ENCODE measurements at places on chromosomes 13 and 19.

DNA sequence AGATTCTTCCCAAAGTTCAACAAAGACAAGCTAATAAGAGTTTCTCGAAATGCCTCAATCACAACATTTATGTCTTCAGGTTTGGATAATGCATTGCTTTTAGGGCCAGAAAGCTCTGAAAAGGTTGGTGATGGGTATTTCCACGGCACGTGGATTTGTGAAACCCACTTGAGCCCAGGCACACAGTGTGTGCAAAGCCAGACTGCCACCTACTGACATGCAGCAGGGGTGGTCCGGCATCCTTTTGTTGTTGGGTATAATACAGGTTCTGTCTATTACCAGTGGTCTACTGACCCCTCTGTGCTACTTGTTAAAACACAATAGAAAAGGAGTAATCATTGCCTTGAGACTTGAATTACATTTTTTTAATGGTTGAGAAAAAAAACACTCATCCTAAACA lies 225.6 kb downstream of the RAP2A start:
- DNase-seq, result peak; percentile 19

GRCh38 chr13:21556051-21556450 lies 47.9 kb downstream of the MICU2 start:
- DNase-seq, result no peak

DNA sequence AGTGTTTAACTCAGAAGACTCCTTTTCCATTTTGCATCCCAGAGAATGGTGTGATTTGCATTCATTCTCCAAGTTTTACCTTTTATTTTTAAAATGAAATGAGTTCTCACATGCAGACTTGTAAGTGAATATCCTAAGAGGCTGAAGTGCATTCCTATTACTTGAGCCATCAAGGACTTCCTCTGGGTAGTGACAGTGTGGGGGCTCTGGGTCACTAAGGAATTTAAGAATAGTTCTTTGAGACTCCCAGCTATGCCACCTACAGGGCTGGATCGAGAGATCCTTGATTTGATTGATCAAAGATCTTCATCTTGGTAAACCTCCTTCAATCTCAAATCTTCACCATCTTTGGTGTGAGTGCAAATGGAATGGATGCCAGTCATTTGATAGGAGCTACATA lies 36.3 kb upstream of the SLC10A2 start:
- no peak for DNase-seq

GRCh38 chr13:74414458-74414857 lies 280.3 kb upstream of the KLF12 start:
- DNase-seq, result no peak

GRCh38 chr13:98839856-98840769 lies 87.6 kb upstream of the SLC15A1 start:
- DNase-seq, result peak; percentile 25

DNA sequence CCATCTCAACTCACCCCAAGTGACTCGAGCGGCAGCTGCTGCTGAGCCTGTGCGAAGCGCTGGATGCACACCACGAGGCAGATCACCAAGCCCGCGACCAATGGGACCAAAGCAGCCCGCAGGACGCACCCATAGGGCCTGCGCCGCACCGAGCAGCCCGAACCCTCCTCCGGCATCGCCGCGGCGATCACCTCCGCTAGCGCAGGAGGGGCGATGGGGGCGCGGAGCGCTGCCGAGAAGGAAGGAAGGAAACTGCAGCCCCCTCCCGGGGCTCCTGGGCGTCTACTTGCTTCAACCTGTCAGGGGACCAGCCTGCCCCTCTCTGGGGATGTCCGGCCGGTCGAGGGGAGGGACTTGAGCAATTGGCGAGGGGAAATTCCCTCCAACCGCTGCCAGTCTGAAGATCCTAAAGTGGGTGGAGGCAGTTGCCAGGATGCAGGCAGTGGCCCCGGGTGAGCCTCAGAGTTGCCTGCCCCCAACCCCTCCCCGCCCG lies at the start of gene CD70:
CD70 (minus strand) TSS at position 324 of the 493 bp plus-strand sequence; CDS start at position 176, 148 bp downstream.
- DNase-seq, result peak; percentile 37

DNA sequence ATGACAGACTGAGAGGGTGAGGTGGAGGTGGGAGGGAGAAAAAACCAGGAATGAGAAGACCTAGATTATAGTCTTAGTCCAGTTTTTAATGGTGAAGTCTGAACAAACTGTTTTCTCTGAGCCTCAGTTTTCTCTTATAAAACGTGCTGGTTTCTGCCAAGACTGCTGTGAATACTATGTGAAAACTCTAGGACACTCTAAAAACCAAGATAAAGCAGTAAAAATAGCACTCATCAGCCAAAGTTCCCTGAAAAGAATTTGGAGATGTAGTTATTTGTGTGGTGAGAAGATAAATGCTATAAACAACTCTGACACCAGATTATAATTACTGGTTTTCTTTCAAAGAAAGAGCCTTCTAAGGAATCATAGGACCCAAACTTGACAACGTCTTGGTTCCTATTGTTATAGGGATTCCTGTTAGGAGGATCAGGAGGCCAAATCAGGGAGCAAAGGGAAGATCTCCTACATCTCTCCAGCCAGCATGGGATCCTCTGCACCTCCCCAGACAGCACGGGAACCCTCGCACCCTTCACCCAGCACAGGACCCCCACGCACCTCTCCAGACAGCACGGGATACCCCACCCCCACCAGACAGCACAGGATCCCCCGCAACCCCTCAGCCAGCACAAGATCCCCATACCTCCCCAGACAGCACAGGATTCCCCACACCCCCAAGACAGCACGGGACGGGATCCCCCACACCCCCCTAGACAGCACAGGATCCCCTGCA lies 130.2 kb downstream of the MIPEP start:
- no peak for DNase-seq

GRCh38 chr19:33686687-33687480 lies 65.1 kb downstream of the CHST8 start:
- no peak for DNase-seq

DNA sequence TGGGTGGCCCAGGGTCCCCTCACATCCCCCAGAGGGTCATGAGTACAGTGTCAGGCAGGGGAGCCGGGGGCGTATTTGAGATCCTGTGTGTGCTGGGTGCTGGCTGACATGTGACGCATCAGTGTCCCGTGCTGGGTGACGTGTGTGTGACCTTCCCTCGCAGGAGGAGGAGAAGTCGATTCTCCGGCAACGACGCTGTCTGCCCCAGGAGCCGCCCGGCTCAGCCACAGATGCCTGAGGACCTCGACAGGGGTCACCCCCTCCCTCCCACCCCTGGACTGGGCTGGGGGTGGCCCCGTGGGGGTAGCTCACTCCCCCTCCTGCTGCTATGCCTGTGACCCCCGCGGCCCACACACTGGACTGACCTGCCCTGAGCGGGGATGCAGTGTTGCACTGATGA lies 25.8 kb downstream of the PNPLA6 start:
- DNase-seq, result no peak

GRCh38 chr13:27401210-27401609 lies 23.2 kb upstream of the GTF3A start:
- DNase-seq, result no peak

DNA sequence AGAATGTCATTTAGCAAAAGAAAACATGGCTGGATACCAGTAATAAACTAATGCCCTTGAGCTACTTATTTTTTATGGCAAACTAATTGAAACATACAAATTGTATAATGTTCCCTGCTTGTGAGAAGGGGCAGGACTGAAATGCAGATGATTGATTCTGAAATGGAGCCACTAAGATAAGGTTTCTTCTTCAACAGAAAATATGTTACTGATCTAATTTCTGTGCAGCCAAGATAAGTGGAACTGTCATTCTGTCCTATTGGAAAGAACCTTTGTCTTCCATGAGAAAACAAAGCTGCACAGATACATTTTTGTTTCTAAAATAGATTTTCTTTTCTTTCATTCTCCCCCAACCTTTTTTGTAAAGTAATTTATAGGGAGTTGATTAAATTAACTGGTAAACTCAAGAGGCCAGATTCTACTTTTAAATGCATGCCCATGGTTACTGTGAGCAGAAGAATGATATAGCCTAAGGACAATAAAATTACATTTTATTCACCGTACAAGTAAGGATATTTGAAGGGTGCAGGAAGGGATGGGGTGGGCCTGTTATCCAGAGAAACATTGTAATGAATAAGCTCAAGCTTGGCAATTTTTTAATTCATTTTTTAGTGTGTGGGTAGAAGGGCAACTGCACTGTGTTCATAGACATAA lies 39.9 kb downstream of the STARD13 start:
- no peak for DNase-seq

- DNase-seq, result no peak
Measured at GRCh38 chr13:27595055-27595811, 25.1 kb downstream of the LNX2 start.

DNA sequence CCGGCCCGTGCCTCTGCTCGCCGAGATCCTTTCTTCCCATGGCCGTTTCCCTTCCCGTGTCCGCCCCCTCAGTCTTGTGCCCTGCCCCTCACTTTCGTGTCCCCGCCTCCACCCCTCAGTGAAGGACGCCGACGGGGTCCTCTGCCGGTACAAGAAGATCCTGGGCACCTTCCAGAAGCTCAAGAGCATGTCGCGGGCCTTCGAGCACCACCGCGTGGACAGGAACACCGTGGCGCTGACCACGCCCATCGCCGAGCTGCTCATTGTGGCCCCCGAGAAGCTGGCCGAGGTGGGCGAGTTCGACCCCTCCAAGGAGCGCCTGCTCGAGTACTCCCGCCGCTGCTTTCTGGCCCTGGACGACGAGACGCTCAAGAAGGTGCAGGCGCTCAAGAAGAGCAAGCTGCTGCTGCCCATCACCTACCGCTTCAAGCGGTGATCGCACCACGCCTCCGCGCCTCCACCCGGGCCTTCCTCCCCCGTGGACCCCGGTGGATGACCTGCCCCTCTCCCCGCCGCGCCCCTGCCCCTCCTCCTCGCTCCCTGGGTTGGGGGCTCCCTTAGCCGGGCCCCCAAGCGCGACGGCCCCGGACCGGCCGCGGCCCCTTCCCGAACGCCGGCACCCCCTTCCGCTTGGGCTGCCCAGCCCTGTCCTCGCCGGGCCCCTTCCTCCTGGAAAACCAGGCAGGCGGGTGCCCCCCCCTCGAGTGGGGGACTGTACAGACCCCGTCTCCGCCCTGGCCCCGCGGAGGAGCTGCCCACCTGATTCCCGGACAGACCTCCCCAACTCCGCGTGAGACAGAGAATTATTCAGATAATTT lies 2.3 kb upstream of the U2AF2 start:
- no peak for DNase-seq

GRCh38 chr19:51320280-51320657 lies 8.8 kb downstream of the IGLON5 start:
- DNase-seq, result no peak

GRCh38 chr13:106748785-106749184 lies 180.8 kb upstream of the ARGLU1 start:
- no peak for DNase-seq

GRCh38 chr13:21289475-21289874 lies 113.0 kb downstream of the MRPL57 start:
- DNase-seq, result no peak

DNA sequence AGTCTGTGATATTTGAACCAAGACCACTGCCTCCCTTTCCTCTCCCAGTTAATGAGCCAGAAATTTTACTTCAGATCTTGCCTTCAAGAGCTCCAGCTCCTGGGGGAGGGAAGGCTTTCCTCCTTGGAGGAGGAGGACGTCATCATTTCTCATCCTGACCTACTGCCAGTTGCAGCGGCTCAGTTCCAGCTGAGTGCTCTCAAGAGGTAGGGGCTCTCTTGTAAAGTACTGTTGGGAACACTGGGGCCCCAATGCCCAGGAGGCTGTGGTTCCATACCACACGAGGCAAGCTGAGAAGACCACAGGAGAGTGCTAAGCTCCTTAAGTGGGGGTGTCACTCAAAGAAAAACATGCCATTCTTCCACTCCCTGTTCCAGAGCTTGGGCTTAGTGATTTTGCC lies 36.2 kb downstream of the METTL21C start:
- no peak for DNase-seq

DNA sequence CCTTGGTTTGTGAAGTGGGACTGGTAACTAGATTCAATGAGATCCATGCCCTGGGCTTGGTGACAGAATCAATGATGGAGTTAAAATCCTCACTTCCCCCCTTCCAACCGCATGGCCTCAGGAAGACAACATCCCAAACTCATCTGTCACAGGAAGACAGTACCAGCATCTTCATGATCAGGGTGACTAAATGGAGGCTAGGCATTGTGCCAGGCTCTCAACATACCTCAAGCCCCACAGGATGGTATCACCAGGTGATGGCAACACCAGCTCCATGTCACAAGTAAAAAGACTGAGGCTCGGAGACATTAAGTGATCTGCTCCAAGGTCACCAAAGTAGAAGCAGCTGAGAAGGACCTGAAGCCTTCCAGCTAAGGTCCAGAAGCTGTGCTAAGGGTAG lies 14.2 kb downstream of the MED26 start:
- no peak for DNase-seq

- no peak for DNase-seq
Measured at GRCh38 chr13:99290894-99291293, 16.3 kb downstream of the GPR183 start.

- no peak for DNase-seq
Measured at GRCh38 chr13:100899720-100900316, 225.2 kb upstream of the TMTC4 start.

DNA sequence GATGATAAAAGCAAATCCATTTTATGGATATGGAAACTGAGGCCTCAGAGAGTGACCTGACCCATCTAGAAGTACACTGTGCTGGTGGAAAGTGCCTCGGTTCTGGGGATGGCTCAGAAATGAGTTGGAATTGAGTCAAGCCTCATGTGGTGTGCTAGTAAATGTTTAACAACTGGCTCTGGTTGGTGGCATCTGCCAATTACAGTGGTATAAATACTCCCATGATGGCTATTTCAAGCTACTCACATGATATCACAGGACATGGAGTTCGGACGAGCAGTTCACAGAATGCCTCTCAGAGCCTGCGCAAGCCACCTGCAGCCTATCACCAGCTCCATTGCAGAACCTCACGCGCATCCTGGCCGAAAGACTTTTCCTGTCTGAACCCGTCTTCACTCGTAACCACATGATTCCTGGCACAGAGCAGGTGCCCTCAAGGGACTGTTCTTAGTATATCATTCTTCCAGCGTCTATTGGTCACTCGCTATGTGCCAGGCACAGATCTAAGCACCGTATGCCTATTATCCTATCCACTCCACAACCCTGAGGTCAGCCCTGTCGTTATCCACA lies 9.1 kb downstream of the TMEM150B start:
- no peak for DNase-seq

DNA sequence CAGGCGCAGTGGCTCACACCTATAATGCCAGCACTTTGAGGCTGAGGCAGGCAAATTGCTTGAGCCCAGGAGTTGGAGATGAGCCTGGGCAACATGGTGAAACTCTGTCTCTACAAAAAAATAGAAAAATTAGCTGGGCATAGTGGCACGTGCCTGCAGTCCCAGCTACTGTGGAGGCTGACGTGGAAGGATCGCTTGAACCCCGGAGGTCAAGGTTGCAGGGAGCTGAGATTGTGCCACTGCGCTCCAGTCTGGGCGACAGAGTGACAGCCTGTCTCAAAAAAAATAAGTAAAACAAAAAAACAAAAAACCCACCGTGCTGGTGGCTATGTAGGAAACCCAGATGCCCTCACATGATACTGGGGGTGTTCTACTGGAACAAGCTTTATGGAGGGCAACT lies 16.4 kb downstream of the PHLDB3 start:
- no peak for DNase-seq

- DNase-seq, result no peak
Measured at GRCh38 chr13:21541271-21541670, 62.7 kb downstream of the MICU2 start.

- no peak for DNase-seq
Measured at GRCh38 chr13:92317066-92317465, 909.5 kb upstream of the GPC6 start.
